Central memory CD8-positive, alpha-beta T cell (primary cell): ENCODE measurements at places on chromosomes 6 and 20.
A peak's percentile ranks its signal among the peaks of the same experiment; 100 is the strongest.

GRCh38 chr6:168789699-168790098 lies 348.7 kb downstream of the SMOC2 start:
- H3K27ac ChIP-seq, result no peak overlapping the region
- peaks cover 49% of the 10 kb centered on the region for H3K27me3 ChIP-seq
- no peak for DNase-seq
- H3K36me3 ChIP-seq, result peaks cover 3% of the 10 kb centered on the region
- no peak overlapping the region for H3K4me3 ChIP-seq

- no peaks in the 10 kb centered on the region for H3K4me1 ChIP-seq
- peaks cover 2% of the 10 kb centered on the region for H3K36me3 ChIP-seq
- no peak for DNase-seq
- H3K27ac ChIP-seq, result no peak overlapping the region
Measured at GRCh38 chr20:63500151-63500901, 1.4 kb upstream of the EEF1A2 start.

- no peak for DNase-seq
- H3K27me3 ChIP-seq, result no peaks in the 10 kb centered on the region
- no peak overlapping the region for H3K4me3 ChIP-seq
- H3K27ac ChIP-seq, result no peak overlapping the region
Measured at GRCh38 chr20:10984913-10985312, 311.1 kb upstream of the JAG1 start.

DNA sequence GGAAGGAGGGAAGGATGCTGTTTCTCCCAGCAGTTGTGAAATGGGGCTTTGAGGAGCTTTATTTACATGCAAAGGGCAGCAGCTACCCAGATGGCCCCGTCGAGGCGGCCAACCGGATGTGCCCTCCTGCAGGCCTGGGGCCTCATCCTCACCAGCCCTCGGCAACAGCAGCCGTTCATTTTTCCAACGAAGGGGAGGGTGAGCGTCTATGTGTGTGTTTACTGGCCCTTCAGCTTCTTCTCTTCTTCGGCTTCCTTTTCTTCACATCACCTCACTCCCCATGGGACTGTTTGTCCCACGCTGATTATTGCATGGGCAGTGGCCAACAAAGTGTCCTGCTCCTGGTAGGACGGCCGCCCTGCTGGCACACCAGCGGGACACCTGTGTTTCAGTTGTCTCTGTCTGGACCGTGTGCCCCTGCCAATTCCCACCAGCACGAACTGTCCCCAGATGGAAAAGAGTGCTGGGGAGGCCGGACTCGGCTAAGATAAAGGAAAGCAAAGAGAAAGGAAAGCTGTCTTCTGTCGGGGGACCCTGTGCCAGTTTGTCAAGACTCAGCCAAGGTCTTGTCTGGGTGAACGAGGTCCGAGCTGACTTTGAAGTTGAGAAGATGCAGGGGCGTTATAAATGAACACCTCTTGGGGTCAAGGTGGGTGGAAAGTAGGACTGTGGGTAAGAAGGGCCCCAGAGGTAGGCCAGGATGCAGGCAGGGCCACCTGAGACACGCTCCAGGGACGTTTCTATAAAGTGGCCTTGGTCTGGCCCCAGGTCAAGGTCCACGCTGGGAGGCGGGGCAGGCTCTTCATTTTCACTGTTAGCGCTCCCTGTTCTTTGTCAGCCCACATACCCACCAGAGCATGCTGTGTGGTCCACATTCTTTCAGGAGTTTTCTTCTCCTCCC lies 57.0 kb downstream of the FAM50B start:
- no peak overlapping the region for H3K4me3 ChIP-seq
- no peaks in the 10 kb centered on the region for H3K4me1 ChIP-seq
- peaks cover 76% of the 10 kb centered on the region for H3K27me3 ChIP-seq
- no peaks in the 10 kb centered on the region for H3K36me3 ChIP-seq

- peaks cover 18% of the 10 kb centered on the region for H3K27me3 ChIP-seq
- no peaks in the 10 kb centered on the region for H3K36me3 ChIP-seq
- H3K4me1 ChIP-seq, result no peaks in the 10 kb centered on the region
- no peak overlapping the region for H3K4me3 ChIP-seq
- H3K27ac ChIP-seq, result no peak overlapping the region
Measured at GRCh38 chr20:1876217-1876921, 18.8 kb upstream of the SIRPA start.

GRCh38 chr6:75855052-75855451 lies 106.0 kb downstream of the MYO6 start:
- no peak for DNase-seq
- H3K27me3 ChIP-seq, result no peaks in the 10 kb centered on the region
- peaks cover 4% of the 10 kb centered on the region for H3K36me3 ChIP-seq
- no peak overlapping the region for H3K4me3 ChIP-seq
- H3K4me1 ChIP-seq, result no peaks in the 10 kb centered on the region

DNA sequence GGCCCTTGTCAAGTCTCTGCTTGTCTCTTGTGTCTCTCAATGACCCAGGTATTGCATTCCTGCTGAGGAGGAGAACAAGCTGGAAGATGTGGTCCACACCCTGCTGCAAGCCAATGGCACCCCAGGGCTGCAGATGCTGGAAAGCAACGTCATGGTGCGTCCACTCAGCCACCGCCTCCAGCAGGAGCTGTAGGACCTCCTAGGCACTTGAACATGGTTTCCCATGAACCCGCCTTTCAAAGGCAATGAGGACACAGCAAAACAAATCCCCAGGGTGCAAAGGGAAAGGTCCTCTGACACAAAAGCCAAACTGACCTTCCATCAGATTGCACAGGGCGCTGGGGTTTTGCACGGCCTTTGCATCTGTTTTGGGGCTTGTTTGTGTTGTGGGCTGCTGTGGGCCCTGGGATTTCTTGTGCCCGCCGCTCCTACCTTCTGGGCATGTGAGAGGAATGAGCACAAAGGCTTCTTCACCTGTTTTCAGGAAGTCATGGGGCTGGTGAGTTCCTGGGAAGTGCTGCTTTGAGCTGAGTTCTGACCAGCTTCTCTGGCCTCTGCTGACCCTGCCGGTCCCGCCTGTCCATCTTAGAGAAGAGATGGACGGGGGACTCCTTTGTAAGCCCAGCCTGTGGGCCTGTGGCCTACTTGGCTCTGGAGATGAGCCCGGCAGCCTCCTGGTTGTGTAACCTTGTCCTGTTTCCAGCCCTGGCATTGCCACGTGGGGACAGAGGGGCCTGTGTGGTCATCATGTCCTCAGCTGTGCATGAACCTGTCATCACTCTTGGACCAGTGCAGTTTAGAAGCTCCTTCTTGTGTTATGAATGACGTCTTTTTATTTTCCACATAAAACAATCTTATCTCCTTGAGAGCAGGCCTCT lies 151.3 kb downstream of the DTNBP1 start:
- no peak for DNase-seq
- H3K27ac ChIP-seq, result peak overlapping the region; percentile 81
- H3K4me1 ChIP-seq, result peaks cover 13% of the 10 kb centered on the region
- no peaks in the 10 kb centered on the region for H3K27me3 ChIP-seq
- H3K4me3 ChIP-seq, result no peak overlapping the region
- H3K36me3 ChIP-seq, result peaks cover 49% of the 10 kb centered on the region

GRCh38 chr6:69696273-69696672 lies 100.5 kb downstream of the LMBRD1 start:
- no peak for DNase-seq
- H3K27ac ChIP-seq, result no peak overlapping the region
- no peaks in the 10 kb centered on the region for H3K27me3 ChIP-seq
- H3K4me3 ChIP-seq, result no peak overlapping the region
- H3K36me3 ChIP-seq, result peaks cover 24% of the 10 kb centered on the region

- H3K36me3 ChIP-seq, result peaks cover 3% of the 10 kb centered on the region
- peaks cover 44% of the 10 kb centered on the region for H3K4me1 ChIP-seq
- DNase-seq, result no peak
- H3K27ac ChIP-seq, result no peak overlapping the region
Measured at GRCh38 chr6:15368186-15368585, 122.3 kb downstream of the JARID2 start.

- DNase-seq, result no peak
- H3K4me1 ChIP-seq, result no peaks in the 10 kb centered on the region
- H3K27me3 ChIP-seq, result peaks cover 31% of the 10 kb centered on the region
- H3K36me3 ChIP-seq, result no peaks in the 10 kb centered on the region
- H3K4me3 ChIP-seq, result no peak overlapping the region
Measured at GRCh38 chr6:169957351-169957963, 206.0 kb downstream of the ERMARD start.

DNA sequence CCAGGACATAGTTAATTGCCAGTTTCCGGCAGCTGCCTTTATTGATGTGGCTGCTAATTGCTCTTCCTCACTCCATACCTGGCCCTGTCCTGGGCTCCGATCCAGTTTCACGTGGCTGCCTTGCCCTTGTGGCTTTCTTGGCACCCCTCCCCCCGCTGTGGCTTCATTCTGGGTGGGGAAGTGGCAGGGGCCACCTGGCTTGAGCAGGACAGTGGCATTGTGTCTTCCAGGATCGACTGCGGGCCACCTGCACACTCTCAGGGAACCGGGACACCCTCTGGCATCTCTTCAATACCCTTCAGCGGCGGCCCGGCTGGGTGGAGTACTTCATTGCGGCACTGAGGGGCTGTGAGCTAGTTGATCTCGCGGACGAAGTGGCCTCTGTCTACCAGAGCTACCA lies 10.8 kb downstream of the MAVS start:
- H3K4me3 ChIP-seq, result no peak overlapping the region
- no peak for DNase-seq
- no peaks in the 10 kb centered on the region for H3K27me3 ChIP-seq
- H3K36me3 ChIP-seq, result peaks cover 35% of the 10 kb centered on the region

GRCh38 chr20:1920252-1920651 lies 25.0 kb downstream of the SIRPA start:
- H3K27ac ChIP-seq, result no peak overlapping the region
- H3K4me1 ChIP-seq, result no peaks in the 10 kb centered on the region
- H3K36me3 ChIP-seq, result peaks cover 8% of the 10 kb centered on the region
- no peak for DNase-seq
- no peak overlapping the region for H3K4me3 ChIP-seq
- no peaks in the 10 kb centered on the region for H3K27me3 ChIP-seq

DNA sequence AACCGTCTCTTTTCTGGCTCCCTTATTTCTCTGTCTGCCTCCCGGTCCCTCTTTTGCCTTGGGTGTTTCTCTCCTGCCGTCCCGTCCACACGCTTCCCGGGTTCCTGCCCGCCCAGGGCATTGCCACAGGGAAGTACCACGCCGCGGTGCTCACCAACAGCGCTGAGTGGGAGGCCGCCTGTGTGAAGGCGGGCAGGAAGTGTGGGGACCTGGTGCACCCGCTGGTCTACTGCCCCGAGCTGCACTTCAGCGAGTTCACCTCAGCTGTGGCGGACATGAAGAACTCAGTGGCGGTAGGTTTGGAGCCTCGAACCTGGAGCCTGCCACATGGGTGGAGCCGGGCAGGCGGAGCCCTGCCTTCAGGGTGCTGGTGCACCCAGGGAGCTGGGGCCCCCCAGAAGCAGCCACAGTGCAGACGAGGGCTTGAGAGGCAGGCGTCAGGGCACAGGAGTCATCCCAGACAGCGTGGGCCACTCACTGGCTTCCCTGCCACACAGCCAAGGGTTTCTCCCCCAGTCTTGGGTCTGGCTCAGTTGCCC lies 21.3 kb downstream of the NPEPL1 start:
- peak; percentile 7 for DNase-seq
- H3K4me1 ChIP-seq, result no peaks in the 10 kb centered on the region
- no peaks in the 10 kb centered on the region for H3K36me3 ChIP-seq
- H3K27me3 ChIP-seq, result no peaks in the 10 kb centered on the region
- no peak overlapping the region for H3K27ac ChIP-seq

GRCh38 chr6:116426551-116426950 lies 34.6 kb upstream of the CALHM6 start:
- no peak overlapping the region for H3K27ac ChIP-seq
- no peaks in the 10 kb centered on the region for H3K4me1 ChIP-seq
- no peaks in the 10 kb centered on the region for H3K27me3 ChIP-seq
- no peak for DNase-seq
- no peak overlapping the region for H3K4me3 ChIP-seq
- H3K36me3 ChIP-seq, result no peaks in the 10 kb centered on the region

- H3K27me3 ChIP-seq, result no peaks in the 10 kb centered on the region
- no peaks in the 10 kb centered on the region for H3K4me1 ChIP-seq
- no peak for DNase-seq
- no peaks in the 10 kb centered on the region for H3K36me3 ChIP-seq
- H3K27ac ChIP-seq, result no peak overlapping the region
Measured at GRCh38 chr20:23018432-23018831, 16.7 kb upstream of the SSTR4 start.

DNA sequence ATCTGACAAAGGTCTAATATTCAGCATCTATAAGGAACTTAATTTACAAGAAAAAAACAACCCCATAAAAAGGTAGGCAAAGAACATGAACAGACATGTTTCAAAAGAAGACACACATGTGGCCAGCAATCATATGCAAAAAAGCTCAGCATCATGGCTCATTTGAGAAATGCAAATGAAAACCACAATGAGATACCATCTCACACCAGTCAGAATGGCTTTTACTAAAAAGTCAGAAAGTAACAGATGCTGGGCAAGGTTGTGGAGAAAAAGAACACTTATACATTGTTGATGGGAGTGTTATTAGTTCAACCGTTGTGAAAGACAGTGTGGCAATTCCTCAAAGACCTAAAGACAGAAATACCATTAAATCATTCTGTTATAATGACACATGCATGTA lies 289.9 kb upstream of the MMS22L start:
- no peaks in the 10 kb centered on the region for H3K4me1 ChIP-seq
- no peak overlapping the region for H3K27ac ChIP-seq
- no peak for DNase-seq

DNA sequence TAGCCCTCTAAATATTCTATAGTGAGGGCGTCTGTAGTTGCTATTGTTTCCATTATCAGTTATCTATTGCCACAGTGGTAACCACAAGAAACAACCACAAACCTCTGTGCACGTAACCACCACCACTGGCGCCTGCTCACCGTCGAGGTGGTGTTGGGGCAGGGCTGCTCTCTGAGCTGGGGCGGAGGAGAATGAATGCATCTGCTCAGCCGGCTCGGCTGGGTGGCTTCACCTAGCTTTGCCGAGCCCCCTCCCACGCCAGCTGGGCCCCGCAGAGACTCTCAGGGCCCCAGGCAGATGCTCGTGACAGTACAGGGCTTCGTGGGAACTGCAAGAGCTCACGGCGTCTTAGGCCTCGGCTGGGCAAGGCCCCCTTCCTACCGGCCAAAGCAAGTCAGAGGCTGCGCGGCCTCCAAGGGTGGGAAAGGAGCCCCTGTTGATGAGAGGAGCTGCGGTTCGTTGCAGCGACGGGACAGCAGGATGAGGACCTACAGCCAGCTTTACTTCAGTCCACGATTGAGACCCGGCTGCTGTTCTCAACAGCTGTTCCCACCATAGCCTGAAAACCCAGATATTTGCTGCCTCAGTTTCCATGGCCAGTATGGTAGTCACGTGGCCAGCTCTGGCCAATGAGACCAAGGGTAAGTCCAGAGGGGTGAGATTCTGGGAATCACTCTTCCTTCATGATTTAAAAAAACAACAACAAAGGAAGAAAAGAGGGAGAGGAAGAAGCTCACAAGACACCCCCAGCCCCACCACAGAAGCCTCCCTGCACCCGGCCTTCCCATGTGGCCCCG lies 120.2 kb upstream of the AFDN start:
- peak overlapping the region; percentile 57 for H3K27ac ChIP-seq
- H3K27me3 ChIP-seq, result peaks cover 44% of the 10 kb centered on the region
- H3K4me3 ChIP-seq, result peak overlapping the region; percentile 36
- no peak for DNase-seq

- no peak overlapping the region for H3K4me3 ChIP-seq
- H3K27me3 ChIP-seq, result no peaks in the 10 kb centered on the region
- no peaks in the 10 kb centered on the region for H3K4me1 ChIP-seq
- H3K36me3 ChIP-seq, result no peaks in the 10 kb centered on the region
- H3K27ac ChIP-seq, result no peak overlapping the region
- DNase-seq, result no peak
Measured at GRCh38 chr6:80639181-80639629, 532.7 kb downstream of the BCKDHB start.
